ENCODE measurements at places on chromosomes 7 and 10.

- no peak for DNase-seq
These were observed 66.7 kb downstream of the CREB3L2 start for GRCh38 chr7:137934941-137935883.

GRCh38 chr10:8044331-8044907 lies 10.1 kb upstream of the GATA3 start:
- peak; percentile 7 for DNase-seq

- DNase-seq, result no peak
These were observed 8.1 kb downstream of the SFTPA2 start for GRCh38 chr10:79552143-79552542.

- no peak for DNase-seq
These were observed 404.1 kb upstream of the MKI67 start for GRCh38 chr10:128530301-128530700.

DNA sequence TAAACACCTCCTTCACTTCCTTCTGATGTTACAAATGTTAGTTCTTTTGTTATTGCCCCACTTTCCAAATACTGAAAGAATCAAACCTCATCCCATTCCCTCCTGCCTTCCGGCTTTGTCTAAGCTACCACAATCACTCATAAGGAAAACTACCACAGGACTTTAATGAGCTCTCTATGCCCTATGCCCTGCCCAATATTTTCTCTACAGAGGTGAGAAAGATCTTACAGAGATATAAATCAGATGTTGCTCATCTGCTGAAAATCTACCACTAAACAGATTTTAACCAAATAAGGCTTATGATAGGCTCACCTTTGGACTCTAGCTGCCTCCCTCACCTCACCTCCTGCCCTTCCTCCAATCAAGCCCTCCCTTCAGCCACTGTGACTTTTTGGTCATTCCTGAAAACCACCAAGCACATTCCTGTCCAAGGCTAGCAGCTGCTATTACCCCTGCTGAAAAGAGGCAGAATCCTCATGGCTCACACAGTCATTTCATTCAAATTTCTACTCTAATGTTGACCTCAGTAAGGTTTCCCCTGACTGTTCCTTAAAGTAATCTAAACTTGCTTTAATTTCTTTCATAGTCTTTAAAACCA lies 7.7 kb downstream of the ZNF33B start:
- DNase-seq, result no peak

GRCh38 chr7:21305455-21306235 lies 122.2 kb upstream of the SP4 start:
- no peak for DNase-seq

DNA sequence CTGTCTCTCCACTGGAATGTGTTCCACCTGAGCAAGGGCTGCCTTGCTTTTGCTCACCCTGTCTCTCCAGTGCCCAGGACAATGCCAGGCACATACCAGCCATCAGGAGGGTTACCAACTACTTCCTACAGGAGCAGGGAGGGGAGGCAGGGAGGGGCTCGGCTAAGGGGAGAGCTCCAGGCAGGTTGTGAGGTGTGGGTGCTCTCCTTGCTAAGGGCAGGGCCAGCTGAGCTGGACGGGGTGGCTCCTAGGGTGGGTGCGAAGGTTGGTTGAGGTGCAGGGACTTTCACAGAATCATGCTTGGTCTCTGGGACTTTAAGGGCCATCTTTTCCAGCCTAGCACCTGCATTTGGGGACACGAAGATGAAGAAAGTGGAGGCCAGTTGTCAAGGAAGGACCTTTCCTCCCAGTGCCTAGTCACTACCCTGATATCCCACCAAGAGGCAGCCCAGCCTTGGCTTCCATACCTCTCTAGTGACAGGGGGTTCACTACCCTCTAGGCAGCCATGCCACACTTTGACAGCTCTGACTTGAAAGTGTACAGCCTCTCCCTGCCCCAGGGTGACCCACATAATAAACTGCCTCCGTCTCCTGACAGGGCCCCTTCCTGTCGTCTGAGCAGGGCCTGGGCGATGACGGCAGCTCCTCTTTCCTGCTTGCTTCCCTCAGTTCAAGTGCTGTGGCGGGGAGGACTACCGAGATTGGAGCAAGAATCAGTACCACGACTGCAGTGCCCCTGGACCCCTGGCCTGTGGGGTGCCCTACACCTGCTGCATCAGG lies 46.5 kb downstream of the TSPAN15 start:
- DNase-seq, result no peak

- no peak for DNase-seq
These were observed 56.9 kb downstream of the HDAC9 start for GRCh38 chr7:18552316-18552916.

GRCh38 chr10:4453950-4454349 lies 372.1 kb upstream of the AKR1E2 start:
- no peak for DNase-seq

DNA sequence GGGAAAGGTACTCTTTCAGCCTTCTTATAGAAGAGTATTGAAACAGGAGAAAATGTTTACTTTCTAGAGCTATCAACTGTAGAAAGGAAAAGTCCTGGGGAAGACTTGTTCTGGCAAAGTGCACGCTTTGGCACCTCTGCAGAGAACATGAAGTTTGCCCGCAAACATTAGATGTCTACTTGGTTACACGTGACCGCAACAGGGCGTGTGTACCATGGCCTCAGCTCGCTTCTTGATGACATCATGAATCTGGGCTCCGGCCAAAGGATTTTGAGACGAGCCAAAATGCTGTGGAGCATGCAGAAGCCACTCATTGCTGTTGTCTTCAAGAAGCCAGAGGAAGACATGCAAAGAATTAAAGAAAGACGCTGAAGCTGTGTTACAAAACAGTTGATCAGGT lies 8.6 kb upstream of the TAS2R60 start:
- DNase-seq, result peak; percentile 83

DNA sequence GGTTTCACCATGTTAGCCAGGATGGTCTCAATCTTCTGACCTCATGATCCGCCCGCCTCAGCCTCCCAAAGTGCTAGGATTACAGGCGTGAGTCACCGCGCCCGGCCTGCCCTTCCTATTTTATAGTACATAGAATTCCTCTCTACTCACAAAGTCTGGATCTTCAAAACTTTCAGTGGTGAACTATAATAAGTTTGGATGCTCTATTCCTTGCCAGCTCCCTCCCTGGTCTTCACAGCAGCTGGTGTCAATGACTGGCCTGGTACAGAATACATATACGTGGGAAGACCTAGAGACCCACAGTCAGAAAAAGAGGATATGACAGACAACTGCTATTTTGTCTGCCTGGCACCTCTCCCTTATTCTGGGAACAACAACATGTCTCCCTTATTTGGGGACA lies 40.8 kb downstream of the ARHGAP12 start:
- no peak for DNase-seq

- DNase-seq, result no peak
These were observed 109.0 kb downstream of the VIPR2 start for GRCh38 chr7:159035571-159036073.

DNA sequence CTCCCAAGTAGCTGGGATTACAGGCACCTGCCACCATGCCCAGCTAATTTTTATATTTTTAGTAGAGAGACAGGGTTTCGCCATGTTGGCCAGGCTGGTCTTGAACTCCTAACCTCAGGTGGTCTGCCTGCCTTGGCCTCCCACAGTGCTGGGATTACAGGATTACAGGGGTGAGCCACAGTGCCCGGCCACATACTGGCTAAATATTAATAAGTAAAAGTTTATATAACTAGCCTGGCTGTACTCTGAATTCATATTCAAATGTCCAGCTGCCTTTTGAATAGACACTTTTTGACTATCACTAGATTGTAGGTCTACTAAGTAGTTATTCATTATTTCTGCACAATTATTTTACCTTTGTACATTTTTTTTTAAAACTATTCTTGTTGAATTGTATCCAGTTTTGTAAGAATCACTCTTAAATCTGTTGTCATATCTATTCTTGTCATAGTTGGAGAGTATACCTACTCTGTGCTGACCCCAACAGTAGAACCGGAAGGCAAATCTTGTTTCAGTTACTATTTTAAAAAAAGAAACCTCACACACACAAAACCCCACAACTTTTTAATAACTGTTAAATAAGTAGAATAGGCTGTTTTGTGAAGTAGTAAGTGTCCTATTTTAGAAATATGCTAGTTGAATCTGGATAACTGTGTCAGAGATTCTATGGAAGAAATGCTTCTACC lies 29.6 kb downstream of the MINPP1 start:
- no peak for DNase-seq

- peak; percentile 75 for DNase-seq
These were observed 16.1 kb upstream of the LAMB4 start for GRCh38 chr7:108146070-108146842.

DNA sequence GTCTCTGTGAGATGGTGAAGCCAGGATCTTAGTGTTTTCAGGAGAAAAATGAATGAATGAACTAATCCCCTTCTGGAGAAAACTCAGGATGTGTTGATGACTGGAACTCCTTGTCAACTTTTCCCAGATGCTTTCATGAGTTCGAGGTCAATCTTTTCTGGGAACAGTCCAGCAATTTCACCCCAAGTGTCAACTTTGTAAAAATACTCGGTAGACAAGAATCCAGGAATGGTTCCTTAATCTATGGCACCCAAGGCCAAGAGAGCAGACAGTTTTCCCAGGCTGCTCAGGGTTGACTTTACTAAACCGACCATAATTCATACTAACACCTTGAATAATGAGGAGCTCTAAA lies 31.1 kb upstream of the LYZL1 start:
- DNase-seq, result no peak

- peak; percentile 31 for DNase-seq
These were observed 609.4 kb upstream of the PCDH15 start for GRCh38 chr10:55410415-55410885.

- no peak for DNase-seq
These were observed 96.6 kb downstream of the ANKRD30A start for GRCh38 chr10:37222046-37222445.

DNA sequence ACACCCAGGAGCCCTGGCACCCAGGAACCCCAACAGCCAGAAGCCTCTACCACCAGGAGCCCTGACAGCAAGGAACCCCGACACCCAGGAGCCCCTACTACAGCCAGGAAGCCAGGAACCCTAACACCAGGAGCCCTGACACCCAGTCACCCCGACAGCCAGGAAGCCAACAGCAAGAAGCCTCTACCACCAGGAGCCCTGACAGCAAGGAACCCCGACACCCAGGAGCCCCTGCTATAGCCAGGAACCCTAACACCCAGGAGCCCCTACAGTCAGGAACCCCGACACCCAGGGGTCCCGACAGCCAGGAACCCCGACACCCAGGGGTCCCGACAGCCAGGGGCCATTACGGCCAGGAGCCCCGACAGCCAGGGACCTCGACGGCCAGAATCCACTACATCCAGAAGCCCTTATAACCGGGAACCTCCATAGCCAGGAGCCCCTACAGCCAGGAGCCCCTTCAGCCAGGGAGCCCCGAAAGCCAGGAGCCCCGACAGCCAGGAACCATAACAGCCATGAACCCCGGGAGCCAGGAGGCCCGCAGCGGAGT lies 440 bp upstream of the GLRX3 start:
- DNase-seq, result no peak

DNA sequence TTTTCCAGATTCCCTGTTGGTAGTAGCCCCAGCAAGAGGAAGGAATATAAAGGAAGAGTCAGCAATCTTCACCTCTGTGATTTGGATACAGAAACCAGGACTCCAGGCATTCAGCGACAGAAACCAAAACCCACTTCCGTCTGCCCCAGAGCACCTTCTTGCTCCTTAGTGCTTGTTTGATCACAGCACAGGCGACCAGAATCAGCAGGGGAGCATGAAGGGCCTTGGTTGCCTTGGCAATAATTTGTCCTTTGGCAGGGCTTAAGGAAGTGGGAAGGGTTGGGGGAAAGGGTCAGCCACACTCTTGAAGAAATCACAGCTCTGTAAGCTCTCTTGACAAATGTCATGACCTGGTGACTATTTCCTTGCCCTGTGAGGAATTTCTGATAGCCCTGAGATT lies 379.6 kb downstream of the OTUD1 start:
- no peak for DNase-seq

- DNase-seq, result peak; percentile 91
These were observed 52.3 kb downstream of the HECW1 start for GRCh38 chr7:43164757-43165156.

- DNase-seq, result no peak
These were observed 312.0 kb upstream of the FZD1 start for GRCh38 chr7:90951986-90952954.

DNA sequence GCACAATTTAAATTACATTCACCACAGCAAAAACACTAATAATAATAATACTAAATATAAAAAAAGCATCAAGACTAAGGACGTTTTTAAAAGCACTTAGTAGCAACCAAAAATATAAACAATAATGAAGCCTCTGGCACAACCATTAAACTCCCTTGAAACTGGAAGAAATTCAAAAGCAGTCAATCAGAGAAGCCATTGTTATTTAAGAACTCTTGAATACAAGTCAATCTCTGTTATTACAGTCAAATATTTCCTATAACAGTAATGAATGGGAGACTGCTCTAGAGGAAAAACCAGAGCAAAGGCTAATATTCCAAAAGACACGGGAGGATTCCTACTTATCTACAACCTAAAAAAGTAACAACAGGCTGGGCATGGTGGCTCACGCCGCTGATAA lies 164.2 kb downstream of the KMT2E start:
- no peak for DNase-seq

GRCh38 chr7:36929791-36930190 lies 205.5 kb upstream of the AOAH start:
- DNase-seq, result no peak

DNA sequence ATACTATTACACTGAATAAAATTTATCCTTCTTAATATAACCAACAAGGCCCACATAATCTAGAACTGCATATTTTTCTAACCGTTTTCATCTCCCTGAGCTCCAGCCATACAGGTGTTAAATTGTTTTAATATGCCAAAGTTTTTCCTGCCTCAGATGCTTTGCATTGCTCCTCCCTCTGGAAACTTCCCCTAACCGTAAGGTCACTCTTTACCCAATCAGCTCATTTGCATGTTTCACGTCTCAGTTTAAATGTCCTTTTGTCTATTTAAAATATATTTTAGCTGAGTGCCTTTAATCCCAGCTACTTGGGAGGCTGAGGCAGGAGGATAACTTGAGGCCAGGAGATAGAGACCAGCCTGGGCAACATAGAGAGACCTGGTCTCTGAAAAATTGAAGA lies 228.5 kb downstream of the ADK start:
- DNase-seq, result no peak

DNA sequence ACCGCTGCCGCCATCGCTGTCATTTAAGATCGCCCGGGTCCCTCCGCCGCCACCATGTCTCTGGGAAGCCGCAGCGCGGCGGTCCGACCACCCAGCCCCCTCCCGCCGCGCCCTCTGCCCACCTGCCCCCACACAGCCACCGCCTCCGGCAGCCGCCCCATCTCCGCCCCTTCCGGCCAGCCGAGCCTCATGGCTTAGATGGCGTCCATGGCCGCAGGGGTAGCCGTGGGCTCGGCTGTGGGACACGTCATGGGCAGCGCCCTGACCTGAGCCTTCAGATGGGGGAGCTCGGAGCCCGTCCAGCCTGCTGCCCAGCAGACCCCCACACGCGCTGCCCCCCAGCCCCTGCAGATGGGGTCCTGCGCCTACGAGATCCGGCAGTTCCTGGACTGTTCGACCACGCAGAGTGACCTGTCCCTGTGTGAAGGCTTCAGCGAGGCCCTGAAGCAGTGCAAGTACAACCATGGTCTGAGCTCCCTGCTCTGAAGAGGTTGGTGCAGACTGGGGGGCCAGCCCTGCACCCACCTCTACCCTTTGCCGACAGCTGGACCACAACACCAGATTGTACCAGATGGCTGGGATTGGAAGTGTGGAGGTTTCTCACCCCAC lies 38.0 kb upstream of the TARP start:
- peak; percentile 55 for DNase-seq
